Activated T-cell treated with anti-CD3 and anti-CD28 coated beads, Interleukin-2, amount 50 U/mL, for 72 hours (primary cell): ENCODE measurements at places on chromosomes 6 and 20.

- no peak for DNase-seq
Measured at GRCh38 chr6:157596461-157596860, 215.5 kb downstream of the ZDHHC14 start.

GRCh38 chr6:15399641-15400470 is 154.0 kb downstream of the JARID2 start:
- no peak for DNase-seq

DNA sequence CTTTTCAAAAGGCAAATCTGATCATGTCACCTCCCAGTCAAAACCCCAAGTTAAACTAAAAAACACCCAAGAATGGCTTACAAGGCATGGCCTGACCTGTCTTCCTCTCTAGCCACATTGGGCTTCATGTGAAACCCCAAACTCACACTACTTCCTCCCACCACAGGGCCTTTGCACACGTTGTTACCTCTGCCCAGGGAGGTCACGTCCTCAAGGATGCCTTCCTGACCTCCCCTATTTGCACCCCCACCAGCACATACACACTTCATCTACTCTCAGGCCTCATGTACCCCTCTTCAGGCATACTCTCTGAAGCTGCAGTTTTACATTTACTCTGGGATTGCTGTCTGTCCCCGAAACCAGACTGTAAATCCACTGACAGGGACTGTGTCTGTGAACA is 6.1 kb downstream of the EZR start:
- DNase-seq: no peak

DNA sequence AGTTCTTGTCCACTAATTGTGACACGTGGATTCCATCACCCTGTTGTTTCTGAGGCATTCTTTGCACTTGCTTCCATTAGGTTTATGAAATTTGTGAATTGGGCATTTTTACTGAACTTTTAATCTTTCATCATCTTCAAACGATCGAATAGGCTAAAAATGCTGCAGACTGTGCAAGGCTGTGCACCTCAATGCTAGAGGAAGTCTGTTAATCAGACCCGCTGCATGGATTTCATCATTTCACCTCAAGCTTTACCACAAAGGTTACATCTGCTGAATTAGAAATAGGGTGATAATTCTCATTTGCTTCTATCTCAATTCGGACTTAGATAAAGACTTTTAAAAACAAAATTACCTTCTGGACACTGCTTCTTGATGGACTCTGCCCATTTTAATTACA is 27.8 kb upstream of the F13A1 start:
- no peak for DNase-seq

DNA sequence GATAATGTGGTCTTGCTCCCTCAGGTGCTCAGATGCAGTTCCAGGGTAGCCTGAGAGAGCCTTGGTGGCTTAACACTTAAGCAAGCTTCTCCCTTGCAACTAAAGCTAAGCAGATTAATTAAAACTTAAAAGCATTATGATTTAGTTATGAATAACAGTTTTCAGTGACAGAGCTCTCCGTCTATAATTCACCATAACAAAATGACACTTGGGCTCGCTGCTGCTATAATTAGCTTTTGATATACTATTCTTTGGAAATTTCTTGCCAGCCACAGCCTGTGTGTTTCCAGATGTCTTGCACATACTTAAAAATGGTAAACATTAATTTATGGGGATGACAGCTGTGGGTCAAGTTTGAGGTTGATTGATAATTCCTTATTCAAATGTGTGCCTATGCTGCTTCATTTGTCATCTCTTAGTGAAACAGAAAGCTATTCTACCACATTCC is 380.5 kb downstream of the TFAP2B start:
- no peak for DNase-seq

- no peak for DNase-seq
Measured at GRCh38 chr6:33082702-33083101, 6.9 kb downstream of the HLA-DPB1 start.

GRCh38 chr6:35034411-35035191 is 106.5 kb downstream of the TCP11 start:
- DNase-seq: no peak

GRCh38 chr20:5402903-5403531 is 86.3 kb upstream of the PROKR2 start:
- peak; percentile 23 for DNase-seq

GRCh38 chr6:3277251-3277650 is 18.5 kb downstream of the PSMG4 start:
- DNase-seq: no peak

DNA sequence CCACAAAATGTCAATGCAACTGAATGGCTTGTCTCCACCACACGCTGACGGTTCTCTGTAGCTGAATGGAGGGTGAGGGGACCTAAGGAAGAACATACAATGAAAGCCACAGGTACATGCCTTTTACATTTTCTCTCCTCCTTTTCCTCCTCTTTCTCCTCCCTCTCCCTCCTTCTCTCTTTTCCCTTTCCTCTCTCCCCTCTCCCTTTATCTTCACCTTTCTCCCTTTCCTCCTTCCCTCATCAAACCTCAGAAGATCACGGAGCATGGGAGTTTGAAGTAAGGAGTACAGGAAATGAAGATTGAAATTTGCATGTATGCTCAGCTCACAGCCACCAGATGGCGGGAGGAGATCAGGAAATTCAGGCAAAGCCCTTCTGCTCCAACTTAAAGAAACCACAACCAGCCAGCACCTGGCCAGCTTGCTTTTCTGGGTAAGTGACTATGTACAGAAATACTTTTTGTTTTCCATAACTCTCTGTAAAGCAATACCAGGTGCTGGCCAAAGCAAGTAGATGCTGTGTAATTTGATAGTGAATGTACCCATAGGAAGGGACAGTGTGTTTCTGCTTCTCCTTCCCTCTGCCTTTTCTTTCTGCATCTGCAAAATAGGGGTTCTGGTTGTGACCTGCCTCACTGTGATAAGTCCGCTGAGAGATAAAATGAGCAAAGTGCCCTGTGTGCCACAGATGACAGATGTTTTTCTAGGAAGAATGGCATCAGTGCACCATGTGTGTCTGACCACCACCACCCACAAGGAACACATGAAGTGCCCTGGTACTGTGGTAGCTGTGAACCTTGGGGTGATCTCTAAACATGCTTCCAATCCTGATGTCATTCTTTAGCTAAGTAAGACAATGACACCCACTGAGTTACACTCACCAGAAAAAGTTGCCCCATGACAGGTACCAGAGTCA is 18.6 kb upstream of the FOXO3 start:
- DNase-seq: peak; percentile 60

DNA sequence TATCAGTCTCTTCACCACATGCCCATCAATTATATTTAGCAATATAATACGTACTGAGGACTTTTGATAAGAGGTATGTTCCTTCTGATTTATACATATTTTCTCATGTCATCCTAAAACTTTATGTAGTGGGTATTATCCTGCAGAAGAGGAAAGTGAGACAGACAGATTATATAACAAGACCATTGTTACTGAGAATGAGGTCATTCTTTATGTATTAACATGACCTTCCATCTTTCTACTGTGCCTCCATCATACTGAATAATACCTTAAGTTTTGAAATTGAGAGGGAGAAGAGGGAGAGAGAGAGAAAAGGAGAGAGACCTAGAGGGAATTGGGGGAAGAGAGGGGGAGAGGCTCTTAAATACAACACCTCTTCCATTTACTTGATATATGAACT is 90.9 kb upstream of the CARMIL1 start:
- DNase-seq: no peak

- no peak for DNase-seq
Measured at GRCh38 chr6:104599821-104600638, 259.7 kb downstream of the HACE1 start.

DNA sequence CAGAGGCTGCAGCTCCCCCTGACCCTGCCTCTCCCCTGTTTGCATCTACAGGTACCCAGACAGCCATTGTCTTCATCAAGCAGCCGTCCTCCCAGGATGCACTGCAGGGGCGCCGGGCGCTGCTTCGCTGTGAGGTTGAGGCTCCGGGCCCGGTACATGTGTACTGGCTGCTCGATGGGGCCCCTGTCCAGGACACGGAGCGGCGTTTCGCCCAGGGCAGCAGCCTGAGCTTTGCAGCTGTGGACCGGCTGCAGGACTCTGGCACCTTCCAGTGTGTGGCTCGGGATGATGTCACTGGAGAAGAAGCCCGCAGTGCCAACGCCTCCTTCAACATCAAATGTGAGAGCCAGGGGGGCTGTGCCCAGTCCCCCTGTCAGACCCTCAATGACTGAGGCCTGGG is 42.1 kb upstream of the SRF start:
- no peak for DNase-seq

DNA sequence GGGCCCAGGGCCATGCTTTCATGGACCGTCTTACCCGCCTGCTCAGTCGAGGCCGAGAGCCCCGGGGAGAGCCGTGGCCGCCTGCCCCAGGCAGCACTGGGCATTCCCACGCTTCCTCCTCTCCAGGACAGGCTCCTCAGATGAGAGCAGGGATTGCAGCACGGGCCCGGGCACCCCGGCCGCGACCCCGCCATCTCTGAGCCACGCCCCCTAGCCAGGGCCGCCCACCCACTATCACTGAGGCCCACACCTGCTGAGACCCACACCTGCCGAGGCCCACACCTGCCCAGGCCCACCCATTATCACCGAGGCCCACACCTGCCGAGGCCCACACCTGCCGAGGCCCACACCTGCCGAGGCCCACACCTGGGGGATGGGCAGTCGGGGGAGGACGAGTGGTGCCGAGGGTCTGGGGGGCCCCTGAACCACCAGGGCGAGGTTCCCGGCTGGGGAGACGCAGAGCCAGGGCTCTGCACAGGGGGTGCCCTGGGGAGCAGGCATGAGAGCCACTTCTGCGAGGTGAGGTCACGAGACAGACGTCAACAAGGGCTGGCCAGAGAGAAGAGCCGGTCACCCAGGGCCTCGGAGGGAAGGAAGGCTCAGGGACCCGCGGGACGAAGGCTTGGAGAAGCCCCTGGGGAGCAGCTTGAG is 235.6 kb downstream of the ERMARD start:
- DNase-seq: no peak

GRCh38 chr6:80437221-80437620 is 330.8 kb downstream of the BCKDHB start:
- DNase-seq: no peak

- no peak for DNase-seq
Measured at GRCh38 chr6:21277601-21278374, 315.8 kb upstream of the SOX4 start.

- peak; percentile 55 for DNase-seq
Measured at GRCh38 chr6:122789182-122790027, at the start of gene SMPDL3A. Gene SMPDL3A, plus strand, starts transcription at chr6:122789258. Its CDS starts 89 bp downstream, at chr6:122789347.

- no peak for DNase-seq
Measured at GRCh38 chr20:63342561-63343459, 18.3 kb downstream of the CHRNA4 start.

DNA sequence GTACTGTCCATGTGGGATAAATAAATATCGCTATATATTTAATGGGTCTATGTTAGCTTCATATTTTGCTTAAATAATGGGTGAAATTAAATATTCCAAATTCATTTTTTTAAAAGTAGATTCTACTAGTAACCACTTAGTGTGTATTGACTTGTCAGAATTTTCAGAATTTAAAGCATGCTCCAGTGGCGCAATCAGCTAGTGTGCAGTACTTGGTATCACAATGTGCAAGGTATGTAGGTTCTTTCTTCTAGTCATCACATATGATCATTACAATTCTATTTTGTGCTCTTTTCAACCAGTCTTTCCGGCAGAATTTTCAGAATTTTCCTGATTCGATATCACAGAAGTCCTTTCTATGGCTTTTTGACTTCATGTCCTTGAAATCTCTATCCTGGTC is 32.6 kb downstream of the PDE7B start:
- no peak for DNase-seq

DNA sequence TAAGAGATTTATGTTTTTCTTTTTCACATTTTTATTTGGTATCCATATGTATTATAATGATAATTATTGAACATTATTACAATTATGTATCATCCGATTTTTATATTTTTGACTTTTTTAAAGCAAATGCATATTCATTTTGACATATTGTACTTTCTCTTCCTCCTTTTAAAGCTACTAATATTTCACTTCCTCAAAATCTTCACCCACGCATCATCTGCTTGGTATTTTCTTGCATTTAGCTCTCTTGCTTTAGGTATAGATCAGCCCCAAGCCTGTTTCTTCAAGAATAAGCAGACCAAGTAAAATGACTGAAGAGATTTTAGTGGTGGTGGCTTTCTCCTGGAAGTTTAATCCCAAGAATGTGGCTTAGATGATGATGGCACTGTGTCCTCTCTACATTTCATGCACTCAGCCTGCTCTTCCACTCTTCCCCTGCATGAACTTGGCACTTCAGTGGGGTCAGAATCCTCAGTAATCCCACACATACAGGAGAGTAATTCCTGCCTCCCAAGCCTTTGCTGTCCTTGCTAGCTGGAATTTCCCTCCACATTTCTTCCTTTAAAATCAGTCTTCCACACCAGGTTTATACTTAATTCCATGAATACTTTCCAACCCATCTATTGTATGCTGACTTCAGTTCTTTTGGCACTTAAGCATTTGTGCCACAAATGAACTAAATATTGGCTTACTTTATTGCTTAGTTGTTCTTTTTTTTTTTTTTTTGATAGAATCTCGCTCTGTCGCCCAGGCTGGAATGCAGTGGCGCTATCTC is 8.2 kb downstream of the NCOA7 start:
- no peak for DNase-seq

DNA sequence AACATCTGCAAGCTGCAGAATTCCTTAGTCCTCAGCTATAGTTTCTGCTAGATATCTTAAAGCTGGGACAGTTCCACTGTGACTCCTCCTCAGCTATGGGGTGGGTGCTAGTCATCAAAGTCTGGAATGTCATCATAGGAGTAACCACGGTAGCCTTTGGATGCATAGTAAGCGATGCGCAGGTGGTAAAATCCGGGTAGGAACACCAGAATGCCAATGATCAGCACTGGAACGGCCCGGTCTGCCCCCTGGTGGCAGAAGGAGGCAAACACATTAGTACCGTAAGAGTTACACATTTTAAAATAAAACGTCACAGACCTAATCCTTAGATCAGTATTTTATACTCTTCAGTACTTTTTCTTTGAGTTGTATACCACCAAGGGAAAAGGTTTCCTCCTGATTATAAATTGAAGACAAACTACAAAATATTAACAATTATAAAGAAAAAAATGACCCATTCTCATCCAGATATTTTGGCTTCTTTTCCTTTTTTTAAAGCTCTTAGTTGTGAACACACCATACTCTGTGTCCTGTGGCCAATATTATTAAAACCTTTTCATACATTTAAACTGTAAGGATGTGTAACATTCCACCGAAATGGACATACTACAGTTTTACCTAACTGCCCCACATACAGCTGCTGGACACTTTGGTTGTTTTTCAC is 18.9 kb downstream of the PCNA start:
- DNase-seq: peak; percentile 77
